Fibroblast of skin of left biceps (primary cell): ENCODE measurements at places on chromosomes 1 and 21.

- no peak for DNase-seq
Observed at GRCh38 chr1:30397576-30397975, 325.8 kb downstream of the MATN1 start.

- no peak for DNase-seq
Observed at GRCh38 chr1:36442337-36442736, 7.9 kb downstream of the OSCP1 start.

GRCh38 chr1:230352537-230352936 is 73.6 kb downstream of the PGBD5 start:
- DNase-seq = no peak

DNA sequence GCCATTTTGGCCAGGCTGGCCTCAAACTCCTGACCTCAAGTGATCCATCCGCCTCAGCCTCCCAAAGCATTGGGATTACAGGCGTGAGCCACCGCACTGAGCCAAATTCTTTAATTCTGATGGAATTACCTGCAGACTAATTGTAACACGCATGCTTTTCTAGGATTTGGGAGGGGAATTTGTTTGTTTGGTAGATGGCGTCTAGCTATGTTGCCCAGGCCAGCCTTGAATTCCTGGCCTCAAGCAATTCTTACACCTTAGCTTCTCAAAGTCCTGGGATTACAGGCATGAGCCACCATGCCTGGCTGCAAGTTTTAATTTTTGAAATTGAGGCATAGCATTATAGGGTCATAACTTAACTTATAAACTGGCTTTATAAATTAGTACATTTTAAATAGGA is 18.6 kb downstream of the RTCA start:
- no peak for DNase-seq

DNA sequence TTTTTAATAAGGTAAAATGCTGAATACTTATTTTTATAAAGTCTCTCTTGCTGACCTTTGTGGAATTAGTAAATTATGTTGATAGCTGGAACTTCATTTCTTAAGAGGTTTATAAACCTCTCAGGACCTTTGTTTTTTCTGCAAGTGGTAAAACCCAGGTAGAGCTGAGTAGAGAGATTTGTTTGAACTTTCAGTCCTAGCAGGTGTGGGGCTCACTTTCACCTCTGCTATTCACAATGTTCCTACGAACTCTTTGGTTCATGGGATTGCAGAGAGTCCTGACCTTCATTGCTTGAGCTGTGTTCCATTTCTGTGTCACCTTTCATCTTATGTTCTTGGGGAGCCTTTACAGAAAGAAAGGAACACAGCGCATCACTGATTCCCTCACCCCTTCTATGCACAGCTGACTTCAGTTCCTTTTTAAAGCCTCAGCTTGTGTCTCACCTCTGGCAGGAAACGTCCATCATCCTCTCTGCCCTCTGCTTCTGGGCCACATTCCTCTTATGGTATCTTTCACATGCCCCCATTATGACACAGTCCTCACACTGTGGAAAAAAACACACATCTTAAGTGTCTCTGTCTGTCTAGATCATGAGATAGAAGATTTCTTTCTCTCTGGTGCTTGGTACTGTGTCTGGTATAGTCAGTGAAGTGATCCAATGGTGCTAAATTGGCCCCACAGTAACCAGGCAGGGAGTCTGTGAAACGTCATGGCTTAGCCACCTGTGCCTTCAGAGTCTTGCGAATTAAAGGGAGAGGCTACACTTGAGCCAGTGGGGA is 262.5 kb upstream of the B3GALT2 start:
- no peak for DNase-seq

DNA sequence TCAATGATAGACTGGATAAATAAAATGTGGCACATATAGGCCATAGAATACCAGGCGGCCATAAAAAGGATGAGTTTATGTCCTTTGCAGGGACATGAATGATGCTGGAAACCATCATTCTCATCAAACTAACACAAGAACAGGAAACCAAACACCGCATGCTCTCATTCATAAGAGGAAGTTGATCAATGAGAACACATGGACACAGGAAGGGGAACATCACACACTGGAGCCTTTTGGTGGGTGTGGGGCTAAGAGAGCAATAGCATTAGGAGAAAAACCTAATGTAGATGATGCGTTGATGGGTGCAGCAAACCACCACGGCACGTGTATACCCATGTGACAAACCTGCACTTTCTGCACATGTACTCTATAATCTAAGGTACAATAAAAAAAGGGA is 883.4 kb upstream of the PRMT6 start:
- no peak for DNase-seq

DNA sequence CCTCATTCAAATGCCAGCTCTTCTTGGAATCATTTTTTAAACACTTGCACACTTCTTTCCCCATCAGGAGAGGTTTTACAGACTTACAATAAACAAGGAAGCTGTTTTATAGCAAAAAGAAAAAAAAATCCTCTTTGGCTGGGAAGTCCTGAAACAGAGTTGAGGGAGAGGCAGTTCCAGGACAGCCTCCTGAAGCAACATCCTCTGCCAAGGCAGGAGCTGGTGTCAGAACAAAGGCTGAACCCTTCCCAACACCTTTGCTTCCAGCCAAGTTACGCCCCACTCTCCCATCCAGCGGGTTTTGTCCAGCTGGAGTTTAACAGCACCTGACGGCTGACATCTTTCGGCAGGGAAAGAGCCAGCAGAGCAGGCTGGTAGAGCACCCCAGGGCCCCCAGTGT is 287.8 kb downstream of the RRAGC start:
- no peak for DNase-seq

- no peak for DNase-seq
Observed at GRCh38 chr1:230429067-230429735, 3.1 kb upstream of the PGBD5 start.

- DNase-seq = no peak
Observed at GRCh38 chr1:207826557-207827487, 75.0 kb downstream of the CD46 start.

- no peak for DNase-seq
Observed at GRCh38 chr21:27694667-27695066, 727.8 kb upstream of the ADAMTS5 start.

- DNase-seq = no peak
Observed at GRCh38 chr21:27291006-27291405, 324.1 kb upstream of the ADAMTS5 start.

DNA sequence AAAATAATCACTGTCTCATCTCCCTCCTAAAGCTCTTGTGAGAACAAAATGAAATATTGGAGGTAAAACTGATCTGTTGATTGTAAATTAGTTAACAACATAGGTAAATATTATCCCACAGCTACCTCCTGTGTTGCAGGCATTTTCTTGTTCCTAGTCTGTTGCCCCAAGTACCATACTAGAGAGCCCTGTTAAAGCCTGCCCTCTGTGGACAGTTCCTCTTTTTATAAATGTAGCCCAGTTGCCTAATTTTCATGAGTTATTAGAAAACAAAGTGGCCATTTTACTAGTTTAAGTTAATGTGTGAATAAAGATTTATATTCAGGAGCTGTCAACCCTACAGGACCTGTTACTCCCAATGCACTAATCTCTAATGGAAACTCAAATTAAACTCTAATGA is 180.0 kb upstream of the KCND3 start:
- DNase-seq = no peak

DNA sequence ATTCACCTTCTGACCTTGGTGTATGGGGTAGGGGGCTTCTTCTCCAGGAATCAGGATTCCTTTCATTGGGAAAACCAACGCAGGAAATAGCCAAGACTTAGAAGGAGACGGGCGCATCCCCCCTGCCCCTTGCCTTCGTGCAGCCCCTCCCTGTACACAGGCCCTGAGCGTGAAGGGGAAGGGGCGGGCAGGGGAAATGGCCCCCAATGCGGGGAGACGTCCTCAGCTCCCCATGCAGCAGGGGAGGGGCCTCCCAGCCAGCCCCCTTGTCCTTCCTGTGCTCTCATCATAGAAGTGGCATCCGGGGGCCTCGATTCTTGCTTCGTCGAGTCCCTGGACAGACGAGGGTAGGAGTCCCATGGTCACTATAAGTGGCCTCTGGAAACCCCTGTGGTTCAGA is 116.9 kb downstream of the AJAP1 start:
- no peak for DNase-seq

DNA sequence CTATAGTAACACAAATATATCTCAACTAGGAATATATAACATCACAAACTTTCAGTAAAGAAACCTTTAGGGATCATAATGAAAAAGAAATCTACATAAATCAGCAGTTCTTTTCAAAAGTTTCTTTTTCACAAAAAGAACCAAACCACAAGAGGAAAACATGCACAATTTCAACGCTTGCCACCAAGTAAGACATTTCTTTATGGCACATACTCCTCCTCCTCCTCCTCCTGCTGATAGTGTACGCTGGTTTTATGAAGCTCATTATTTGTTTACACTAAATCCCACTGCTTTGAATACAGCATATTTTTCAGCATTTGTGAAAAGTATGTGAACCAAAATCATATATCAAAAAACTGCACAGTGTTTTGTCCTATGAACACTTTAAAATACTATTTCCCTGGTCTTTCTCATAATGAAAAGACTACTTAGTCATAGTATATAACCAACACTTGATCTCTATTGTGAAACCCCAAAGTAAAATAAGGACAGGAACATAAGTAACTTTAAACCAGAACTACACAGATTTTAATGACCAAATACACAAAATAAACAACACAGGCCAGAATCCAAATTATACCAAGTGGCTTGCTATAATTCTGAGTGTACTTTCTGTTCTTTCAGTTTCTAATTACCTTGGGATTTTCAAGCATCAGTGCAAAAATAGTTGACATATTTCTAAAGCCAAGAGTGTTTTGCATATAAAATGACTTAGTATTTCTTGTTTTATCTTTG is 184.2 kb downstream of the EIF4G3 start:
- DNase-seq = no peak

- DNase-seq = no peak
Observed at GRCh38 chr1:211589782-211590721, 11.1 kb upstream of the SLC30A1 start.

DNA sequence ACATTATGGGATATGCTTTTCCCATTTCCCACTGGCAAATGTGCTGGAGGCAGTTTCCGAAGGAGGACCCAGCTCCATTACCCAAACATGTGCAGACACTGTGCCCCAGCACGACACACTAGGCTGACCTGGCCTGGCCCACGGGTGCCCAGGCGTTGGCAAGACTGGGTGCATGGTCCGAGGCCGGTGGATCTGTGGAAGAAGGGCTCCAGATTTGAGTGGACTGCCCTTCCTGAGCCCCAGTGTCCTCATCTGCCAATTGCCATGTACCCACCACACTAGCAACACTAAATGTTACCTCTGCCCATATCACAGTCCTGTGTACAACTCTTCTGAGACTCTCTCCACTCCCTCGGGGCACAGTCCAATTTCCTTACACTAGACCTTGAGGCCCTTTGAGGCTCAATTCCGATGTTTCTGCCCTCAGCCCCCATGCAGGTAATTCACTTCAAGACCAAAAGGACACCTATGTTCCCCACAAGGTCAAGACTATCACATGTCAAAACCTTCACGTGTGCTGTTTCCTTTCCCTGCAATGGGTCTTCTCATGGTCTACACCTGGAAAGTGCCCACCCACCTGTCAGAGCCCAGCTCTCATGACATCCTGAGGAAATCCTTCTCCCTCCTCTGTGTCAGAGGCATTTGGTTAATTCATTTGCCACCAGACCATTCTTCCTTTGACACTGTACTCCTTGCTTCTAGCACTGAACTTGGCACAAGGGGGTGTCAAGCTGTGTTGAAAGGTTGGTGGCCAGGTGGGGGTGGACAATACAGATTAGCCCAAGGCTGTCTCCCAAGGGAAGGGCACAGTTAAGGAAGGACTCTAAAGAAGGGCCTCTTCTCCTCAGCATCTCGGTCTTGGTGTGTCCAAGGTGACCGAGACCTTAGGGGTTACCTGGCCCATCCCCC is 124.9 kb downstream of the DMRTB1 start:
- no peak for DNase-seq
